ENCODE measurements at places on chromosomes 13 and 19. TPM values are rescaled to one million over a fixed set of nuclear protein-coding genes. Genes with fewer than 3 reads are reported as not detected.

- DNase-seq: peak; percentile 71
These were observed at the start of gene CUL4A for GRCh38 chr13:113209336-113209758. TSS of gene CUL4A (plus strand) at chr13:113209613. CDS start at chr13:113209628, 15 bp downstream.

DNA sequence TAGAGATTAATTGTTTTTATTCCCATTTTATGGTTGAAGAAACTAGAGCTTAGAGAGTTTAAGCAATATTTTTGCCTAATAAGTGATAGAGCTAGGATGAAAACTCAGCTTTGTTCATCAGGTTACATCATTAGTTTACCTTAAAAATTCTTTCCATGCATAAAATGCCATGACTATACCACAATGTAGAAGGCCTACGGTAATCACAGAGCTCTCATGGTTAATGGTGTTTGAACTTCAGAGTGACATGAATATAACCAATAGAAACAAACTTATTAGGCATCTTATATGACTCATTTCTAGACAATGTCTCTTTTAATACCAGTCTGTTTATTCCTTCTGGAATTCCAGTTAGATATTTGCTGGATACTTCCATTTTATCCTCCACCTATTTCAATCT lies 78.5 kb downstream of the FGF9 start:
- DNase-seq: no peak

DNA sequence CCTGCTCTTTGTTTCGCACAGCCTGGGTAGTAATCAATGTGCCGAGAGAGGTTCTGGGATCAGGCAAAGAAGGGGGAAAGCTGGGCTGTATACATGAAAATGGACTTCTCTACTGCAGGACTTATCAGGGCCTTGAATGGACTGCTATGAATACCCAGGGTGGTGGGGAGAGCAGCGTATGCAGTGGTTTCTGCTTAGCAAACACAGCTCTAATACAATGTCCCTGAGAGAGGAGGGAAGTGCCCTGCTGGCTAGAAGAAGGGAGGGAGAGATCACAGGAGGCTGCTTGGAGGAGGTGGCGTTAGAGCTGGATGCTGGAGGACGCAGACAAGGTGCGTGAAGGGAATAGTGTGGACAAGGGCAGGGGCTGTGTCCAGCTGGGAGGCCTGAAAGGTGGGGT lies 116.1 kb downstream of the PTPRS start:
- DNase-seq: no peak

DNA sequence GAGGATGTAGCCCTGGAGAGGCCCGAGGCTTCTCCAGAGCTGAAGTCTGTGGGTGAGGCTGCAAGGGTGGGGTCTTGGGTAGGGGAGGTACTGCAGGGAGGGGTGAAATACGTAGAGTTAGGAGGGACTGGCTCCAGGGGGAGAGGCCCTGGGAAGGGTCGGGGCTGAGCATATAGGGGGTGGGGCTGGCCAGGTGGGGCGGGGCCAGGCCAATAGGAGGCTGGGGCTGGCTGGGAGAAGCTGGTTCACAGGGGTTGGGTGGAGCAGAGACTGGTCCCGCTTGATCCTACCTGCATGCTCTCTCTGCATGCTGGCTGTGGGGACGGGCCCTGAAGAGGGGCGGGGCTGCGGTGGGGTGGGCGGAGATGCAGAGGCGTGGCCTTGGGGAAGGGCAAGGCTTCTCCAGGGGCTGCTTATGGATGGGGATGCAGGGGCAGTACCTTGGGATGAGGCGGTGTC lies 51.9 kb downstream of the CELF5 start:
- no peak for DNase-seq

DNA sequence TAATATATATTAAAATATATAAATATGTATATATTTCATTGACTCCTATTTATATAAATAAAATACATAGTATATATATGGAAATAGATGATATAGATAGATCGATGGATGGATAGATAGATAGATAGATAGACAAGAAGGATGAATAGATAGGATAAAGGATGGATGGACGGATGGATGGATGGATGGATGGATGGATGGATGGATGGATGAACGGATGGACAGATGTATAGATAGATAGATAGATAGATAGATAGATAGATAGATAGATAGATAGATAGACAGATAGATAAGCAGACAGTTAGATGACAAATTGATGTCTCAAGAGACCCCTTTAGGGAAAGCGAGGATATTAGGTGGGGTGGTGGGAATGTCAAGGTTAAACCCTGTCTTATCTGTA lies 15.1 kb downstream of the CYP4F11 start:
- no peak for DNase-seq

GRCh38 chr19:27774827-27775226 lies 1438.1 kb downstream of the UQCRFS1 start:
- DNase-seq: no peak

DNA sequence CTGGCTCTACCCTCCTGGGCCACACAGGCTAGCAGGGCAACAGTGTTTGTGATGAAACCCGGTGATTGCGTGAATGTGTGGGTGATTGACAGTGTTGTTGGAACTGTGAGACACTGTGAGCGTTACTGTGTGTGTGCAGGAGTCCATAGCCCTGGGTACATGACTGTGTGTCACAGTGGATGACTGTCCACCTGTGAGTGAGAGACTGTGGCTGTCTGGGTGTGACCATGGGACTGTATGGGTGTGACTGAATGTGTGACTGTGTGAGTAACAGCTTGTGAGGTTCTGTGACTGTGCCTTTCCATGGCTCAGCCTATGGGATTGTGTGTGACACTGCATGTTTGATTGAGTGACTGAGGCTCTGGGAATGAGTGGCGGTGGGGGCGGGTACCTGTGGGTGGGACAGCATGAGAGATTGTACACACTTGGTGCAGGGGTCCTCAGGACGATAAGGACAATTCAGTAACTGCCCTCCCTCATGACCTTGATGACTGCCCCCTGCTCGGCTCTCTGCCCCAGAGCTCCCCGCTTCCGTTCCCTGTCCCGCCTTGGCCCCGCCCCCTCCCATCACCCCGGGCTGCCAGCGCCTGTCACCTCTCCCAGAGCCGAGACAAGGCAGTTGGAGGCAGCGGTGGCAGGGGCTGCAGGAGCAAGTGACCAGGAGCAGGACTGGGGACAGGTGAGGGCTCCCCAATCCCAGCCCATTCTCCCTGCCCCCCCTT lies at the start of gene GIPR:
TSS of gene GIPR (plus strand) at position 602 of the 722 bp plus-strand sequence. CDS start 1,300 bp downstream, outside the sequence.
- peak; percentile 20 for DNase-seq

DNA sequence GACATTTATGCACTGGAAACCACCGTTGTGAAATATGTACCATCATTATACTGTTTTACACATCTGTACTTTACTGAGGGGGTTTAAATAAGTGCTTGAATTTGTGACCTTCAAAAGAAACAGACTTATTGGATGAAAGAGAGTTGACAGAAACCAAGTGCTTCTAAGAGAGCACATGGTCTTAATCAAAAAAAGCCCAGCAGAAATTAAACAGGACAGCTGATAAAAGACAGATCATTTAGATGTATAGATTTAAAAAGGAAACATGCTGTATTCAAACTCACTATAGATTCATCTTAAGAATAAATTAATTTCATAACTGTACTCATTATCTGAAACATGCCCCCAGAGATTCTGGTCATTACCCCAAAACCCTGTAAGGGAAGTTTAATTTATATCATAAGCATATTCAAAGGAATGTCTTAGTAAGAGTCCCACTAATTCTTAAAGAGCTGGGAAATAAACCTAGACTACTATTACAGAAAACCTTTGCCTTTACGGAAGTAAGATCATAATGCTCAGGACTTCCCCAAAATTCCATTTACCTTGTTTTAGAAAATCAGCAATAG lies 421.8 kb downstream of the DCT start:
- no peak for DNase-seq

DNA sequence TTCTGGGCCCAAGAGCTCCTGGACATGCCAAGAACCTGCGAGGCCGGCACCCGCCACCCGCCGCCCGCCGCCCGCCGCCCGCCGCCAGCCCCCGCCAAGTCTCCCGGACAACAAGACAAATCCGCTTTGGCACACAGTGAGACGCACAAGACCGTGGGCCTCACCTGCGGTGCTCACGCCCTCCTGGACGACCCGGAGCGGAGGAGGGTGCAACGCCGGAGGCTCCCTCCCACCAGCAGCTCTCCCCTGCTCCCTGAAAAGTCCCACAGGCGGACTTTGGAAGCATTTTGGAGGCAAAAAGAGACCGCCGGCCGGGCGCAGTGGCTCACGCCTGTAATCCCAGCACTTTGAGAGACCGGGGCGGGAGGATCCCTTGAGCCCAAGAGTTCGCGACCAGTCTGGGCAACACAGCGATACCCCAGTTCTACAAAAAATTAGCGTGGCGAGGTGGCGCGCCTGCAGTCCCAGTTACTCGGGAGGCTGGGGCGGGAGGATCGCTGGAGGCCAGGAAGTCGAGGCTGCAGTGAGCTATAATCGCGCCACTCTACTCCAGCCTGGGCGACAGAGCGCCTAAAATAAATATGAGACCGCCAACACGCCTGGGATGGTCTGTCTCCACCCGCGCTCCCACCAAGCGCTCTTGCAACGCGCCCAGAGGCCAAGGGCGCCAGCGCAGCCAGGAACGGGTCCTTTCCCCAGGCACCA lies 783 bp downstream of the RHPN2 start:
- no peak for DNase-seq

DNA sequence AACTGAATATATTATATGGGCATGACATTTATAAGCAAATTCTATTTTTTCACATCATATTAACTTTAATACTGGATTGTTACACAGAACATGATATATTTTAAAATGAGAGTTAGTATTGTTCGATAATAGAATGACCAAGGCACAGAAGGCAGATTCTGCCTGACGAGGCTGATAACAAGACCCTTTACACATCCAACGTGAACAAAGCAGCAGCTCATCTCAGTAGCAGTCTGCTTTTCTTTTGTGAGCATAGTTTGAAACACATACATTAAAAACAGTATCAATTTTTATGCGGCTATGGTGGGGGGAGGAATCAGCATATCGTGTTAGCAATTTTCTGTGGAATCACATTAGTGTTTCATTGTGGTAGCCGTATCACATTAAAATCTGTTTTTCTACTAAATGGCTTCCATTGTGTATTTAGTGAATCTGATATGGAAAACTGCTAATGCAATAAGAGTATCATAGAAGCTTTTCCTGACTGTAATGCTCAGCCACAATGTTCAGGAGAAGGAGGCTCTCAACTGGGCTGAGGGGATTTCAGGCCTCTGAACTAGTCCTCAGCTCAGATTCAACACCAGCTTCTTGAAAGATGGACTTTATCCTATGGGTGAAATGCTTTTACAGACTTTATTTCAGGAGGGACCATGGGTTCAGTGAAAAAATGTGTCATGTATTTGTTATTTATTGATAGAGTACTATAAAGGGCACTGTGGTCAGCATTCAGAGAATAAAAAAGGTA lies 4.0 kb downstream of the SMAD9 start:
- no peak for DNase-seq

DNA sequence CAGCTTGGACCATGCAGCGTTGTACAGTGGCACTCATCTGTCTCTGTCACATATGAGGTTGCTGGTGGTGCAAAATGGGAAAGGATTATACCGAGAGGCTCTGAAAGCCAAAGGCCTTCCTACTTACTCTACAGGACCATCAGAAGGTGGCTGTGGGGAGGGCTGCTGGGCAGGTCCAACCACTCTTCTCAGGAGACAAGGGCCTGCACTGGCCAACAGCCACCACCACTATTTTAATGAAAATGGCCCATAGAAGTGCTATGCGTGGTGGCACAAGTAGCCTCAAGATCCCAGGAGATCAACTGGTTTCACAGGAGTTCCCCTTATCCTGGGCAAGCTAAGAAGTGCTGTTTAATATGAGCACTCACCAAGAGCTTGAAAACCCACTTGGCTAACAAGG lies 52.3 kb downstream of the MRPL57 start:
- no peak for DNase-seq

DNA sequence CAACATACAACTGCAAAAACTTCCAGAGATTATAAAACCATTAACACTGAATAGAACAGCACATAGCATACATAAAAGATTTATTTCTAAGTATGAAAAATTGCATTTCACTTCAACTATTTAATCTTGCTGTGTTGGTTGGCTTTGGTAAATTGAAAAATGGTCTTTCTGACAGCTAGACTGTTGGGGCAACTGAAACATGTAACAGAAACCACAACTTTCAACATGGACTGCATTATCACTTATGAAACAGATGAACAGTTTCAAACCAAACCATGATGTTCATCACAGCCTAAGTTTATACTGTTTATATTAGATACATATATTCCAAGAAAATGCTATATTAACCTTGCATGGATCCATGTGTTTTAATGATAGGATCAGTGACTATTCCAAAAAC lies 324.1 kb upstream of the PCDH9 start:
- DNase-seq: no peak

DNA sequence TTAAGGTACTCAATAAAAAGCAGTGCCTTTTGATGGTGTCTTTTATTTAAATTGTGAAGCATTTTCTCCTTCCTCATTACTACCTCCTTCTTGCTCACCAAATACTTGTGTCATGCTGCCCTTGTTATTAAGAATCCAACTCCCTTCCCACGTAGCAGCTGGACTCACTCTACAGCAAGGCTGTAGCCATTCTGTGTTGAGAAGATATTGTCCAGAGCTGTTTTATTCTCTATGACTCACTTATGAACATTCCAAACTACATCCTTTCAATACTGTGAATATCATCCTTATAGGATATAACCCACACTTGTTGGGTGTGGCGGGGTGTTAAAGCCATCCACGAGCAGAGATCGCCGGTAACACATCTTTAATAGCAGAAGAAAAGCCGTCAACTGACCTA lies 1671.5 kb upstream of the SLC10A2 start:
- no peak for DNase-seq

DNA sequence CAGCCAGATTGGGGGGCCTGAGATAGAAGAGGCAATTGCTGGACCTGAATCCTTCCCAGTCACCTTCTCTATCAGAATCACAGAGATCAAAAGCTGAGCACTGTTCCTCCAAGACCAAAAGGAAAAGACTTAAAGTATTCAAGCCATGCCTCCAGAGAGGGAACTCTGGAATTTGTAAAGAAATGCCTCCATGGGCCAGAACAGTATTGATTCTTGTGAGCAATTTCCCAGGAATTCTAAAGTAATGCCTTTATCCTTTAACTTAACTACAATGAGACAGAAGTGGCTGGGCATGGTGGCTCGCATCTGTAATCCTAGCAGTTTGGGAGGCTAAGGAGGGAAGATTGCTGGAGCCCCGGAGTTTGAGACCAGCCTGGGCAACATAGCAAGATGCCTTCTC lies 148.8 kb downstream of the FLT1 start:
- DNase-seq: no peak

GRCh38 chr13:30340331-30341250 lies 33.2 kb upstream of the KATNAL1 start:
- peak; percentile 87 for DNase-seq

GRCh38 chr13:109476001-109476400 lies 310.4 kb downstream of the IRS2 start:
- no peak for DNase-seq

DNA sequence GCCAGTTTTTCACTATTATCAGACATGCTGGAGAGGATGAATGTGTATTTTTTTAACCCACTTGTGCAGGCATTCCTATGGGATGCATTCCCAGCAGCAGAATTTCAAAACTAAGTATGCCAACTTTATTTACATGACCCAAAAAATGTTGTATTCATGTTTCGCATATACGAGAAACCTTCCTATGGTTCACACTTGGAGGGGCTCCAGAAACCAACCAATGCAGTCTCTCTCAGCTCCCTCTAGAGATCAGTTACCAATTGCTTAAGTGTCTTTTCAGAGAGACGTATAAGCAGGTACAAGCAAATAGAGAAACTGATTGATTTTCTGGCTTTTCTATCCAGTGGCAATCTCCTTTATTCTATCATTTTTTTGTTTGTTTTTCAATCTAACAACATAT lies 5.5 kb upstream of the PTOV1 start:
- DNase-seq: no peak

Gene OVOL3
- total RNA-seq: not detected

Gene CEACAM21
- total RNA-seq: 1.2 TPM

Gene LENG9
- total RNA-seq: 1.7 TPM

Gene FUT2
- total RNA-seq: 0.59 TPM

Gene PCSK4
- 0.59 TPM for total RNA-seq

Gene KLK15
- not detected for total RNA-seq

Gene ZSCAN1
- 0.30 TPM for total RNA-seq

Gene CYP2F1
- total RNA-seq: not detected

All from skin of body (tissue), 3 donors.